Heart left ventricle (tissue), 16 donors: ENCODE measurements at places on chromosomes 2 and 18. TPM values are rescaled to one million over a fixed set of nuclear protein-coding genes. Genes with fewer than 3 reads are reported as not detected.

DNA sequence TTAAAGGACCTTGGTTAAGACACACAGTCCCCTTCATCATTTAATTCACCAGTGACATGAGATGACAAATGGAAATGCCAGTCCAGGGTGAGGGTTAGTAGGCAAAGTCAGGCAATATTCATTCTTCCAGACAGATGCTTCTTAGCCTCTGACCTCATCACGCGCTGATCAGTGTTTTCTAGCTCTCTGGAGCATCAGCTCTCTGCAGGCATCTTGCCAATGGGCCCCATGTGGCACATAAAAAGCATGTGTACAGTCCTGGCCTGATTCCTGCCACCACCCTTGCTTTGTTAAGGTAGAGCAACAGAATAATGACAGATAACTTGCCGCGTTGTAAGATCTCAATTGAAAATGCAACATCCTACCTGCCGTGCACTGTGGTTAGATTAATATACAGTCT, 20.3 kb upstream of the NPAS2 start:
- DNase-seq = no peak

CFAP65 gene
- polyA plus RNA-seq = not detected

DNA sequence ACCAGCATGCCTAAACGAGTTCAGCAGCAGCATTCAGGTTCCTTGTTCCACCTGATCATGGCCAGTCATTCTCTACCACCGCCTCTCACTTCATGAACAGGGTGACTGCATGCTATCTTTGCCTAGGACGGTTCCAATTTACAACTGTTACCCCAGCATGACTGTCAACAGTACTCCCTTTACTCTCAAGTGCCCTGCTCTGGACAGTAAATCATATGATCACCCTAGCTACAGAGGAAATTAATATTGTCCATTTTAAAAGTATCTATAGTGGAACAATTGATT, 25.7 kb downstream of the MGAT4A start:
- no peak for DNase-seq

DHX57 gene
- 7.5 TPM for polyA plus RNA-seq

- no peak for DNase-seq
These were observed 34.6 kb upstream of the IL37 start for GRCh38 chr2:112876257-112876970.

DNA sequence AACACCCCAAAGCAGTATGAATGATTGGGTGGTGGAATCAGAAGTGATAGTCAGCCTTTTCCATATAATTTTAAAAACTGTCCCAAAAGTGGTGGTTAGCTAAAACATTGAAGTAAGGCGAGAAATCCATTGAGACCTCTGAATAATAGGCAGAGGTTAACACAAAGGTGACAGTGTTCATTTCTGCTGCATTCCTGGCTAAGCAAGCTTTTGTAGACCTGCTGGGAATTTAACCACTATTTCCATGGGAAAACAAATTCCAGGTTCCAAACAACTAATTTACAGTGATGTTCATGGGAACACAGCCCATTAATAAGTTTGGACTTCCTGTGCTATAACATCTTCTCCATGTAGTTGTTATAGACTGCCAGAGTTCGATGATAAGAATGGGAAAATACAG, 6.3 kb upstream of the INO80D start:
- DNase-seq = no peak

DNA sequence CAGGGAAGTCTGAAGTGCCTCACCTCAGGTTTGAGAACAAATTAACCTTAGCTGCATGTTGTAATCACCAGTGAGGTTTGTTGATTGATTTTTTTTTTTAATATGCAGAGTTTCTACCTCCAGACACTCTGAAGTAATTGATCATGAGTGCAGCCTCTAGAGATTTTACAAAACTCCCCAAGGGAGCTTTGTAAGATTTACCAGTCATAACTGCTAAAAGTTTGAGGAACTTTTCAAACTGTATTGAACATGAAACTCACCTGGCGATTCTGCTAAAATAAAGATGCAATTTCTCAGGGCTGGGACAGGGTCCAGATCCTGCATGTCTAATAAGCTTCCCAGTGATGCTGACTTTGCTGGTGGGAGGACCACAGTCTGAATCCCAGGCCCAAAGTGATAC, 339.6 kb upstream of the DCC start:
- no peak for DNase-seq

DNA sequence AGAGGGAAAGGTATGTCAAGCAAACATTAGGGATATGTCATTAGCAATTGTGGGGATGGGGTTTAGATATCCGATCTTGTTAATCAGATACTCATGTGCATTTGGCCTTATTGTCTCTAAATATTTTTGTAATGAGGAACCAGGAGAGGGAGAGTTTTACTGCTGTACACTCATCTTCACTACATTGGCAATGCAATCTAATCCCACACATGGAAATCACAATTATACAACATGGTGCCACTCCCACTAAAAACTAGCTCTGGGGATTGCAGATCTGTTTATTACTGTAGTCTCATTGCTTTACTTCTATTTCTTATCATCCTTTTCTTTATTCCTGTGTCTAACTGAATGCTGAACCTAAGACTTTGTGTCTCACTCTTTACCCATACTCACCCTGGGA, 39.6 kb upstream of the KCNJ3 start:
- no peak for DNase-seq

DNA sequence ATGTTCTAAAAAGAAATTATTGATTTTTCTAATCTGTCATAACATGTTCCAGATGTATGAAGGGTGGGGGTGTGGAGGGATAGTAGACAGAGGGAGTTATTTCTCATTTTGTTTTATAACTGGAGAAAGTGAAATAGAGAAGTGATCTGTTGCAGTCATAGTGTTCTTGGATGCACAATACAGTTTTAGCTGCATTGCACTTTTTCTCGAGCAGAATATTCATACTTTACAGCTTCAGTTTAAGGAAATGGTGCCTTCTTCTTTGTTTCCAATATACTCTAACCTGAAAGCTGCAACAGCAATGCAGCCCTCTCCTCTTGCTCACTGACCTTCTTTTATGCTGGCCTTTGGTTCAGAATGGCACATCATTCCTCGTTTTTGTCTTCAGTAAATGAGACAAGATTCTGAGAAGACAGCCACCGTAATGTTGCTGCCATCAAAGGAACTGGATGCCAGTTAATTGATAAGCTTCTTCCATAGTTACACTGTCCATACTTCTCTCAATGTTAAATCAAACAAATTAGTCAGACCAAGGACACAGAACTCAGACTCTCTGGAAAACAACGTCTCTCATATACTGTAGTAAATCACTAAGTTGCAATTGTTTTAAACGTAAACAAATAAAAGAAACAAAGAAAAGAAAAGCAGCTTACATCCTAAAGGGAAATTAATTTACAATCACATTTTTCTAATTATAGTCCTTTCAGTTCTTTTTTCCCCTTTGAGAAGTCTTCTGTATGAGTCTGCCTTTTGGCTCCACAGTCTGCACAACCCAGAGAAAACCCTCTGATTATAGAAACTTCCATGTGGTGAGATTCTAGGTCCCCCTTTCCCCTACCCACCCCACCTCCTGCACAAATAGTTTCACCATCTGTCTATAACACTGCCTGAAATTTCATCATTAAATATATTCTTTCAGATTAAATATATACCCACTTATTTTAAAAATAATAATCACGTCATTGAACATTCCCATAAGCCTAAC, 97.4 kb upstream of the UGP2 start:
- DNase-seq = no peak

SLC11A1 gene
- 8.9 TPM for polyA plus RNA-seq

- peak; percentile 48 for DNase-seq
These were observed 28.8 kb downstream of the APCDD1 start for GRCh38 chr18:10482985-10483949.

DNA sequence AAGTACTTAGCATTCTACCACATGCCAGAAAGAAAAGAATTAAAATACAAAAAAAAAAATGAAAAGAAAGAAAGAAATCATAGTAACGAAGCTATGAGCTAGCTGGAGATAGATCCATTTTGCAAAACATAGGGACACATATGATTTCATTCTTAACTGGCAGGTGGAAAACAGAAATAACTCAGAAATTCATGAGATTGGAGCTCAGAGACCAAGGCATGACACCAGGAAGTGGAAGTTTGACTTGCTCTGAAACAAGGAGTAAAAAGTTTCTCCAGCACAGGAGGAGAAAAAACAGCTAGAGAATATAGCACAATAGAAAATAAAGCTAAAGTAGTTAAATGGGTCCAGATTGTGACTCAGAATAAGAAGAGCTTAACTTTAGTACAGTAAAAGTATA, 278.1 kb downstream of the ZEB2 start:
- no peak for DNase-seq

DNA sequence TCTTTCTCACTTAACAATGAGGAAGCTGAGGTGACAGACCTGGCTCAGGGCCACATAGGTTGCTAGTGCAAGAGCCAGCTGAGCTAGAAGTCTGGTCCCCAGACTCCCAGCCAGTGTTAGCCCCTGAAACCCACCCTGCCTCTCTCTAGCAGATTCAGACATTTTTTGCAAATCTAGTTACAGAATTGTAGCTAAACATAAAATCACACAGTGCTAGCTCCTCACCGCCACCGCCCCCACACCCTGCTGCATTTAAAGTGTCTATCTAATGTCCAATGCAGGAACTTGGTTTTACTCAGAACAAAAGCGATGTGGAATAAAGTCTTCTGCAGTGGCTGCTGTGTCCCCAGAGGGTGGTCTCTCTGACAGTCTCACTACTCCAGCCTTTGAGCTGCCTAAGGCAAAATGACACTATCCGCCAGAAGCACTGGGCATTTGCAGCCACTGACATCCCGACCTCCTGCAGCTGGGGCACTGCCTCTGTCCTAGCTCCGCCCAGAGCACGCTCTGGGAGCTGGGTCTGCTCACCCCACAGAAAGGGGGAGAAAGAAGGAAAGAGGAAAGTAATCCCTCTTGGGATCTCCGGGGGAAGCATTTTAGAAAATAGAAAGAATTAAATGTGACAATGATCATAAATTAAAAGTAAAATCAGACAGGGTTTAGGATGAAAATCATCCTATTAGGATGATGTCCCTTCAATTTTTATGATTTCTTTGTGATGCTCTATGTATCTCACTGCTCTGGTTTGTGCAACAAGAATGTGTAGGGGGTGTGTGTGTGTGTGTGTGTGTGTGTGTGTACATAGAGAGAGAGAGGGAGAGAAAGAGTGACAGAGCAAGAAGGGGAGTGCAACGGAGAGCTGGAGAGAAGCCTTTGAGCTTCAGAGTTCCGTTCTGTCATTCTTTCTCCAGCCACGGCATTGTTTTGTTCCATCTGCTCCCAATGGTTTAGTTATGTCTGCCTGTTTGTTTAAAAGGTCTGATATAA, 50.5 kb upstream of the ST8SIA3 start:
- no peak for DNase-seq

GRCh38 chr2:161246281-161246680, 61.9 kb upstream of the PSMD14 start:
- no peak for DNase-seq

DNA sequence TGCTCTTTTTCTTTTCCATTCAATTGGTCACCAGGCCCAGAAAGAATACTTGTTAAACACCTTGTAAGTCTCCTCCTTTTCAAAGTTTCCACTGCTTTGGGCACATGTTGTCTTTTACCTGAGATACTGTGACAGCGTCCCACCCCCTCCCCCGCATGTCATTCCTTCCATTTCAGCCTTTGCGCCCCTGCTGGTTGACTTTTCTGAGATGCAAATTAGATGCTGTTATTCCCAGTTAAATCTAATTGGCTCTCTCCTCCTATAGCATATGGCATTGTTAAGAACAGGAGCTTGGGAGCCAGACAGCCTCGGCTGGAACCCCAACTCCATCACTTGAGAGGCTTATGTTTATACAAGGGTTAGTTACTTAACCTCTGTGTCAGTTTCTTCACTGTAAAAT, 80.3 kb upstream of the GAREM1 start:
- DNase-seq = no peak

ANO7 gene
- polyA plus RNA-seq = 0.69 TPM

ANKRD62 gene
- polyA plus RNA-seq = not detected

GRCh38 chr2:197878792-197879191, 74.4 kb downstream of the PLCL1 start:
- DNase-seq = no peak

KIF5C gene
- 0.28 TPM for polyA plus RNA-seq

TUBA3E gene
- 69.5 TPM for polyA plus RNA-seq

GRCh38 chr2:48279344-48280090, 250.4 kb upstream of the STON1 start:
- DNase-seq = no peak

GRCh38 chr18:72412927-72413326, 131.2 kb downstream of the CBLN2 start:
- no peak for DNase-seq

MC2R gene
- not detected for polyA plus RNA-seq

FBXO36 gene
- 1.7 TPM for polyA plus RNA-seq

- no peak for DNase-seq
These were observed 87.7 kb upstream of the NARS1 start for GRCh38 chr18:57709335-57709734.

LGALSL gene
- 8.2 TPM for polyA plus RNA-seq

CCDC148 gene
- polyA plus RNA-seq = not detected

CD226 gene
- 0.29 TPM for polyA plus RNA-seq

- DNase-seq = no peak
These were observed 34.8 kb upstream of the PPP4R1 start for GRCh38 chr18:9649164-9649540.

GCG gene
- polyA plus RNA-seq = not detected

DNA sequence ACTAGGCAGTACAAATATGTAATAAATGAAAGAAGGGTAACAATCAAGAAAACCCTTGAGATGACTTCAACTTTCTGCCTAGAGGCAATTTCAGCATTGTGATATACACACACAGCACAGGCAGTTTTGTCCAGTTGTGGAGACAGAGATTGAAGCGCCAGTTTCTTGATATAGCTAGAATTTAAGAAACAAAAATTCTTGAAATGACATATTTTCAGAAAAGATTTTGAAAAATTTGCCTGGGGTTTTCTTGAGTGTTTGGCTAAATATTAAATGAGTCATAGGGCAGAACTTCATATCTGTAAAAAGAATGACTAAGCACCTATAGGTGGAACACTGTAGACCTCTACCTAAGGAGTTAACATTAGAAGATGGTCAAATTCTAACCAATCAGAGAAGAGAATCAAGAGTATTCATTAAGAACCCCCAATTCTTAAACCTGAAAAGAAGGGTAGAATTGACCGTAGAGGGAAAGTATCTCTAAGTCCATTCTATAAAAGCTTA, 1266.8 kb upstream of the TMEFF2 start:
- no peak for DNase-seq

- no peak for DNase-seq
These were observed 99.2 kb upstream of the RAB6C start for GRCh38 chr2:129880309-129880708.

MAPRE2 gene
- polyA plus RNA-seq = 36.4 TPM

GRCh38 chr2:189465076-189465475, 23.8 kb downstream of the WDR75 start:
- DNase-seq = no peak

GRCh38 chr2:185417111-185417510, 321.5 kb upstream of the FSIP2 start:
- no peak for DNase-seq
